Activated T-cell treated with anti-CD3 and anti-CD28 coated beads for 4 hours (primary cell): ENCODE measurements at places on chromosomes 3 and 15.

DNA sequence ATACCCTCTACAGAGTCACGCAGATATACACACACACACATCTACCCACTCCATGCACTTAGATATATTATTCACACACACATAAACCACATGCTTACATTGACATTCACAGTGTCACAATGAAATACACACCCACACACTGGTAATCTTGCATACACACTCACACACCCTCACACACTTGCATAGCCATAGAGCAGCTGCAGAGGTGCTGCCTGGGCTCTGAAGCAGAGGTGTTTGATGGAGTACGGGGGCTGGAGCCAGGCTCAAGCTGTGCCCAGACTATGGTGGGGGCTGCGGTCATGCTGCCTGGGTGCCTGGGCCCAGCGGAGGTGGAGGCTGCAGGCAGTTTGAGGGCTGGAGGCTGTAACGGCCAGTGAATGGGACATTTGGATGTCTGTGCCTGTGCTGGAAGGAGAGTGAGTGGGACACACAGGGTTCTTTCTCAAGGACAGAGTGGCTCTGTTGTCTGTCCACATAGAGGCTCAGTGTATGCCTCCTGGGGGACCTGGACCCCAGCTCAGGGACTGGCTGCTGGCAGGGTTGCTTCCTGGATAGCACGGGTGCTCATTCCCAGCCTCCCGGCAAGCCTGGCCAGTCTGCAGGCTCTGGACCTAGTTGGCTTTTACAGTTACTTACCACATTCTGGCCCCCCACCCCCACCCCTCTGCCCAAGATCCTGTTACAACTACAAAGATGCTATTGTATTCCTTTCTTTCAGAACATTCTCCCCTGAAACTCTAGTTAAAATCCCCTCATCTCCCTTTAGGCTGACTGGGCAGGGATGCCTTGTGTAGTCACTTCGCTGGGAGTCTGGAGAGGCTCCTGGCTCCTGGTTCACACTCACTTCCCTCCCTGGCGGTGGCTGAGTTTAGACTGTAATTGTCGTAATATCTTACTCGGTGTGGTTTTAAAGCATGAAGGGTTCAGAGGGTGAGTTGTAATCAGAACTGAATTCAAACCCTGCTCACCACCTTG is 12.5 kb downstream of the GASK1A start:
- no peak for DNase-seq

DNA sequence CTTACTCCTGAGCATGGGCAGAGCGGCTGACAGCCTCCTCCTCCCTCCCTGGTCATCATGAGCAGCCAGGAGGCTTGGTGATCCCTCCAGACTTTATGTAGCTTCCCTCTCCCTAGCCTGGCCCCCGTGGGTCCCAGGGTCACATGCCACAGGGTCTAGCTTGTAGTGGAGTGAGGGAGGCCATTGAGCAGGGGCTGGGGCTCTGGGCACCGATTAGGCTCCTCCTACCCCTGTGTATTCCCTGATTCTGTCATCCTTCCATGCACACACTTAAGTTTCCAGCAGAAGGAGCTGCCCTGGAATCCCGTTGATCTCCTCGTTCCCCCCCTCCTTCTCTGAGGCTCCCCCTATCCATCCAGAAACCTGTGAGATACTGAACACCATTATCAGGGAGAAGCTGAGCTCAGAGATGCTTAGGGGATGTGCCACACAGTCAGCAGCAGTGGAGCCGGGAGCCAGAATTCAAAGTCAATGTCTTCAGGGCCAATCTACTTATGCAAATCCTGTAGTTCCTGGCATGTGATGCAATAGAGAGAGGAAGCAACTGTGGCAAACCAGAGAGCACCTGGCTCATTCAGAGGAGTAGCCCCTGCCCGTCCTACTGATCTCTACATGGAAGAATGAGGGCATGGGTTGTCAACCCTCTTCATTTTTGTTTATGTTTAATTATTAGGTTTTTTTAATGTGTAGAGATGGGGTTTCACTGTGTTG is 17.2 kb downstream of the CCDC33 start:
- no peak for DNase-seq

DNA sequence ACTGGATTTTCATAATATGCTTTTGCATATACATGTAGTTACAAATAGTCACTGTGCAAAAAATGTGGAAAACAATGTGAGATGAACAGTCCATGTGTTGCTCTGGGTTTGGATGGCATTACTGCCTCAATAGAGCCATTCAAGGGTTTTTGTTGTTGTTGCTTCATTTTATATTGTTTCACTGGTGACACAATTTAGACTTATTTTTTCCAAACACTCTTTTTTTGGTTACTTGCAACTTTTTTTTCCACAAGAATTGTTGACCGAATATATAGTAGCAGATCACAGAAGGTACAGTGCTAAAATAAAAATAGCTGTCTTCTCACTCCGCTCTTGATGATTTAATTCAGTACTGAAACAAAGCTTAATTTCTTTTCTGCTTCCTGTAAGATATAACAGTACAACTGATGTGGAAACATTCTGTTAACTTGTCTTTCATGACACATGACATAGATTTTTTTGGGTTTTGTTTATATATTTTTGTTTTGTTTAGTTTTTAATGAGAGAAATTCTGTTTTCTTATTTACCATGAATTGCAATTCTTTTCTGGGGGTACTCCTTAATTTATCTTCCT is 618.6 kb downstream of the NAALADL2 start:
- no peak for DNase-seq

GRCh38 chr3:16665282-16665741 is 60.1 kb upstream of the DAZL start:
- DNase-seq = no peak

DNA sequence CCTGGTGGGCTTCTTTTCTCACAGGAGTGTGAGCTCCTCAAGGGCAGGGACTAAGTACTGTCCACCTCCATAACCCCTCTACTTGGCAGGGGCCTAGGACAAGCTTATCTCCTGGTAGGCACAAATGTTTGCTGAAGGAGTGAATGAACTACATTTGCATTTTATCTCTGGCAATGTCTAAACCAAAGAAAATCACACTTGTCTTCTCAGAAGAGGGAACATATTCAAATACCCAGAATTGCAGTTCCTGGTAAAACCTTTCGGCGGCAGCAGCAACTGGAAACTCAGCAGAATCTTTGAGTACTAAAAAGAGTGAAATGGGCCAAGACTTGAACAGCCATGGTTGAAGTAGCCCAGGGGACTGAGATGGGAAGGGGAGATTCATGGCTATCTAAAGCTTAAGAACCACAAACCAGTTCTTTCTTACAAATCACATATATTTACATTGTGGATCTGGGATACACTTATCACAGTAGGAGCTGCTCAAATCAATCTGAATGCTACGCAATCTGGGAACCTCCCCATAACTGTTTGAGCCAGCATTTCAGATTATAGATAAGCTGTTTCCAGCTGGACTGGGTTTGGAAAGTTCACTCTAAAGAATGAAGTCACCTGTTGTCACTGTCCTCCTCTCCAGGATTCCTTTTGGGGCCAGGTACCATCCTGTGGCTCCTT is 18.7 kb upstream of the PTPN9 start:
- DNase-seq = no peak

GRCh38 chr15:78991476-78991875 is 46.6 kb upstream of the CTSH start:
- no peak for DNase-seq

DNA sequence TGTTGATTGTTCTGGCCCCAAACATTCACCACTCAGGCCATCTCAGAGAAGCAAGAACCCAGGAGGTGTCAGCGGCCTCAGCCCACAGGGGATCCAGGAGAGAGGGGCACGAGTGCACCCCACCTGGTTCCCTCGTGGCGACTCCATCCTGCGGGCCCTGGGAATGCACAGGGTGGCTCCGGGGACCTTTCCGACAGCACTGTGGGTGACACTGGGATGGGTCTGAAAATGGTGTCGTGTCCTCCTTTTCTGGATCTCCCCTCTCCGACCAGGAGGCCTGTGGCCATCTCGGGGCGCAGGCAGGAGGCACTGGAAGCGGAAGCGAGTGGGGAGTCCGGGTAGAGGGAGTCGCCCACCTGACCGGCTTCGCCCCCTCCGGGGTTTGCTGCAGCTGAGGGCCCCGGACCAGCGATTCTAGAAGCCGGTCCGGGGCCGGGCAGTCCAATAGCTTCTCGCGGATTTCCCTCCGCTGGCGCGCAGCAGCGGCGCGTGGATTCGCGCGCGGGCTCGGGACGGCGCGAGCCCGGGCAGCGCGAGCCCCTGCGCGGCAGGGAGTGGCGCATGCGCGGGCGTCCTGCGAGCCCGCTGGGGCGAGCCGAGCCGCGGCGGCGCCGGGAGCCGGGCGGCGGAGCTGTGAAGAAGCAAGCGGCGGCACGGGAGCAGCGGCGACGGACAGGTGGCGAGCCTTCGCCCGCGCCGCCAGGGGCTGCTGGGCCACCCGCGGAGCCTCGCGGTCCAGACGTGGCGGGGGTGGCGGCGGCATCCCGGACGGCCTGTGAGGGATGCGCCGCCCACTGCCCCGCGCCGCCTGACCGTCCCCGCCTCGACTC is at the start of gene DOCK3:
DOCK3 (plus strand) TSS at position 579 of the 830 bp plus-strand sequence. CDS start 337 bp downstream, outside the sequence.
- peak; percentile 40 for DNase-seq

DNA sequence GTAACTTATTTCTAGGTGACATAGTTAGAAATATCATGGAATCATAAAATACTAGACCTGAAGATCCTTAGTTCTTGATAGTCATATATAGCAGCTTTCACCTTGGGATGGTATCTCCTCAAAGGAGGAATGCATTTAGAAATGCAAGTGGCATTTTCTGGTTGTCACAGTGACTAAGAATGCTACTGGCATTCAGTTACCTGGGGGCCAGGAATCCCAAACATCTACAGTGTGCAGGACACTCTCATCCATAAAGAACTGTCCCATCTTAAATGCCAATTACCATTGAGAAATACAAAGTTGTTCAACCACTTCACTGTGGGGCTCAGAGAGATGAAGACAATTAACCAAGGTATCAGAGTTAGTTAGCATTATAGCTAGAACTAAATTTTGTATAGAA is 36.7 kb downstream of the MYH15 start:
- DNase-seq = no peak

DNA sequence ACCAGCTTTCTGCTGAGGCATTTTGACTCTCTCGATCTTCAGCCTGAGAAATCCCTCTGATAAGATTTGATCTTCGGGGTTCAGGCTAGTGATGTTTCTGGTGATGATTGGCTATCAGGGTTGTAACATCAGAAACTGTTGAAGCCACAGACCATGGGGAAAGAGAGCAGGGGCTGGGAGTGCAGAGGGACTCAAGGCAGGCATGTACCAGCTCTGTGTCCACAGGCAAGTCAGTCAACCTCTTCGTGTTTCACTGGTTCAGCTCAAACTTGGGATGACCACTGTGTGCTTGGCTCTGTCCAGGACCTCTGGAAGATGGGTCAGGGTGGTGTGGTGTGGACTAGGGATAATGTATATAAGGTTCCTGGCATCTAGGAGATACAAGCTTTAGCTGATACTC is 116.5 kb downstream of the EEFSEC start:
- DNase-seq = no peak

DNA sequence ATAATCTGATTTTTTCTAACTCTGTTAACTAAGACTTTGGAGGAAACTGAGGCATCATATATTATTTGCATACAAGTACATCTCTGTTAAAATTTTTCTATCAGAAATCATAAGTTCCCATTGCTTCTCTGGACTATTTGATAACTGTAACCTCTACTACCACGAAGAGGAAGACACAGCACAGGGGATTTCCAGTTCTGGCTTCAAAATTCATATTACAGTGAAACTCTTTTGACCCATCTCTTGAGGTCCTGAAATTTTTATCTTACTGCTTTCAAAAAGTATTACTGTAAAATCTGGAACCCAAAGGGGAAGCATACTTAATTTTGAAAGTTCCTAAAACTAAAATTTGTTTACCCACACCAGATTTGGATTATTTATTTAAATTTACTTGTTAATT is 4.2 kb downstream of the PLSCR1 start:
- no peak for DNase-seq

- no peak for DNase-seq
Observed at GRCh38 chr3:73786321-73786807, 161.6 kb upstream of the PDZRN3 start.

DNA sequence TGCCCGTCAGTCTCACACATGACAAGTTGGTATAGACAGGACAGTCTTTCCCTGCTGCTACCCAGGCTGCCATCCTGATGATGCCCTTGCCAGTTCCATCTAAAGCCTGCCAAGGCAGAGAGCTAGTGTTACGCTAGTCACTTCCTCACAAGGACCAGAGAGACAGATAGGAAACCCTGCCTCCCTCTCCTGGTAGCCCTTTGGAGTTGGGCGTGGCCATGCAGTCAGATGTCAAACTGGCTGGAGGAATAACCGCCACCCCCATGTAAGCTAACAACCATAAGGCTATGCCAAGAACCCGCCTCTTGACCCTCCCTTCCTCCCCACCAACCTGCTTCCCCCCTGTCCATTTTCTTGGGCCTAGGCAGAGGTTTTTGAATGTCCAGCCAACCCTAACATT is 2.8 kb downstream of the TMEM115 start:
- DNase-seq = no peak

DNA sequence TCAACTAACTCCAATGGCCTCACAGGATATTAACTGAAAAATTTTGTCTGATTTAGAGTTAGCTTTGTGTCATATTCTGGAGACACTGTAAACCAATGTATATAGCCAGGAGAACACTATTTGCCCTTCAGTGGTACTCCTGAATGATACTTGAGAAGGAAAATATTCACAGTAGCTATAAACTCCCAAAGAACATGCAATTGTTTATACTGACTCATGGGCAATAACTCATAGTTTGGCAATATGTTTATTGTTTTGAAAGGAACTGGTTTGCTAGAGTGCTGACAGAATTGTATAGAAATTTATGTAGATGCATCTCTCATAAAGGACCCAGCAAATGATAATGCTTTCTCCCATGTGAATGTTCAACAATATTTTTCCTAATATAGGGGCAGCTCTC is 537.6 kb downstream of the PLOD2 start:
- DNase-seq = no peak

DNA sequence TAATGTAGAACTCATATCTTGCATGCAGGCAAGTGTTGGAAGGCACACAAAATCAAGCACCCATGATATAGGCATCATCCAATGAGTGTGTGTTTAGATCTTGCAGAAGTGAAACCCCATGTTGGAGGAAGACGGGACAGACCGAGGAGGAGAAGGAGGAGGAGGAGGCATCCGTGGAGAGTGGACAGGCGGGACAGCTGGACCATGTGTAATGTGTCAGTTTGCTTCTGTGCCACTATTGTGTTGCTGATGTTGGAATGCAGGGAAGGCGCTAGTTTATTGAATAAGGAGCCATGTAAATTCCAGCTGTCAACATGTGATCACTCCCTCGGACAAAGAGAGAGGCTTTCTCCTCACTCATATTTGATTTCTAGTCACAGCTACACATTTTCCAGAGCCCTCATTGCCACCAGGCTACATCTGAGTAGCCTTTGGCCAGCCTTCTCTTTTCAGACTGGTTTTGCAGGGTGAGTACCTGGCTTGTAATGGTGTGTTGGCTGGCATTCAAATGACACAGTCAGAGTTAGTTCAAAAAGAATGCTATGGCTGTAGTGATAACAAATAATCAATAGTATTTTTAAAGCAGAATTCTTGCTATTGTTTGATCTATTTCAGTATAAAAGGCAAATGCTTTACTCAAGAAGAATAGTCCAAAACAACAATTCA is 1037.6 kb upstream of the NR2F2 start:
- no peak for DNase-seq
